GM12878 (cell line): ENCODE measurements at places on chromosomes 16 and 17. TPM values are rescaled to one million over a fixed set of nuclear protein-coding genes. Genes with fewer than 3 reads are reported as not detected.

DNA sequence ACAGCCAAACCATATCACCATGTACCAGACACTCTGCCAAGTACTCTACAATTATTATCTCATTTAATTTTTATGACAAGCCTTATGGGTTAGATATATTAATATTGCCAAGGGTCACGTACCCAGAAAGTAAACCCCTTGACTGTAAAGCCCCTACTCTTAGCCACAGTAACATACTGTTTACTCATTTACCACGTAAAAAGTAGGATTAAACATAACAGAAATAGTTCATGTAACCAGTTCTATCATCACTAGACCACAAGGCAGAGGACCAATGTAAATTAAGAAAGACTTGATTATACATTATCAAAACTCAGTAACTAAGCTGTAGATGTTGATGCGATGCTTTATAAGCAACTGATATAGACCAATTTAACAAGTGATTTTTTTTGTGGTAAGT is 101.5 kb upstream of the CNTNAP4 start:
- H3K36me3 ChIP-seq = no peaks in the 10 kb centered on the region
- H3K4me3 ChIP-seq = no peak overlapping the region
- no peak overlapping the region for H3K27ac ChIP-seq
- no peaks in the 10 kb centered on the region for H3K4me1 ChIP-seq
- H3K27me3 ChIP-seq = no peaks in the 10 kb centered on the region

Gene BLTP2
- 67.2 and 69.8 TPM in 2 replicates for polyA plus RNA-seq

DNA sequence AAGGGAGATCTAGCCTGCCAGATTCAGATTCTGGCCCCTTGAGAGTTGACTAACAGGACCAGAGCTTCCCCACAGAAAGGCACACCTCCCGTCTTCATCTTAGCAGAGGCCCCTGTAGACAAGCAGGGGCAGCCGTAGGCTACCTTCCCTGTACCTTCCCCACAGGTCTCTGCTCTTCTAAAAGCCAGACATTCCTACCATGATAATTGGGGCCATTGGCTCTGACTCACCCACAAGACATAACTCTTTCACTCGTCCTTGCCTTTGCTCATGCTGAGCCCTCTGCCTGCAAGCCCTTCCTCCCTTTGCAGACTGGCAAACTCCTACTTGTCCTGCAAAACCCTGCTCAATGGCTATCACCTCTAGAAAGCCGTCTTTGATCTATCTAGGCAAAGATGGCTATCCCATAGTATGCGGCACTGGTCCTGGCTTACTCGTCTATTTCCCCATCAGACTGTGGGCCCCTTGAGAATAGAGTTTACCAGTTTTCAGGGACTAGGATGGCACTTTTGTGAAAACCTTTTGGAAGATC is 43.8 kb downstream of the PIMREG start:
- no peak for DNase-seq
- H3K36me3 ChIP-seq = no peaks in the 10 kb centered on the region
- no peaks in the 10 kb centered on the region for H3K4me1 ChIP-seq
- no peak overlapping the region for H3K27ac ChIP-seq
- no peak overlapping the region for H3K4me3 ChIP-seq

GRCh38 chr16:26360867-26361266 is 669.1 kb downstream of the HS3ST4 start:
- H3K4me1 ChIP-seq = no peaks in the 10 kb centered on the region
- no peak overlapping the region for H3K4me3 ChIP-seq
- no peaks in the 10 kb centered on the region for H3K27me3 ChIP-seq
- DNase-seq = no peak
- H3K36me3 ChIP-seq = no peaks in the 10 kb centered on the region

- H3K4me1 ChIP-seq = peaks cover 54% of the 10 kb centered on the region
- peak overlapping the region; percentile 28; the same call in 1 of the 2 replicates for H3K4me3 ChIP-seq
- no peak overlapping the region for H3K27ac ChIP-seq
- DNase-seq = peak; percentile 73
These were observed 8.3 kb downstream of the CUEDC1 start for GRCh38 chr17:57946798-57947358.
